Hindlimb muscle (tissue), 1 donor: ENCODE measurements at places on chromosomes 2 and 18. TPM values are rescaled to one million over a fixed set of nuclear protein-coding genes. Genes with fewer than 3 reads are reported as not detected.

CRACDL gene
- 2.0 TPM for polyA plus RNA-seq

ERFE gene
- polyA plus RNA-seq: 6.3 TPM

- DNase-seq: no peak
These were observed 13.8 kb downstream of the PDIA6 start for GRCh38 chr2:10798783-10799182.

IL1A gene
- not detected for polyA plus RNA-seq

GRCh38 chr2:239957681-239958472 is 67.3 kb downstream of the NDUFA10 start:
- no peak for DNase-seq

DNA sequence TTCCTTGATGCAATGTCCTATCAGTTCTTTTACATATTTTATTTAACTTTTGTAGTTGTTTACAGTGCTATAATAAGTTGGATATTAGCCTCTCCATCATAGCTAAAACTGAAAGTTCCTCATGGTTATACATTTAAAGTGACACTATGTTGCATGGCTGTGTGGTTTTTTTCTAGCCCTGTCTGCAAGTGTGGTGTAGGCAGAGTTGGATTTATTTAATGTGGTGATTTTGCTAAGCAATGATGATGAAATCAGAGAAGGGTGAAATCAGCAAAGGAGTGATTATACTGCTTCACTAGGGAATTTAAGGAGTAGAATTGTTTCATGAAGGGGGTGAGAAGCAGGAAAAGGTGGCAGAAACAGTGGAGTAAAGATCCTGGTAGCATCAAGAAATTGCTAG is 18.3 kb upstream of the ENOSF1 start:
- no peak for DNase-seq

GRCh38 chr18:48186861-48187260 is 222.3 kb downstream of the ZBTB7C start:
- no peak for DNase-seq

GREB1L gene
- 7.9 TPM for polyA plus RNA-seq

PLA2R1 gene
- polyA plus RNA-seq: 1.4 TPM

DNA sequence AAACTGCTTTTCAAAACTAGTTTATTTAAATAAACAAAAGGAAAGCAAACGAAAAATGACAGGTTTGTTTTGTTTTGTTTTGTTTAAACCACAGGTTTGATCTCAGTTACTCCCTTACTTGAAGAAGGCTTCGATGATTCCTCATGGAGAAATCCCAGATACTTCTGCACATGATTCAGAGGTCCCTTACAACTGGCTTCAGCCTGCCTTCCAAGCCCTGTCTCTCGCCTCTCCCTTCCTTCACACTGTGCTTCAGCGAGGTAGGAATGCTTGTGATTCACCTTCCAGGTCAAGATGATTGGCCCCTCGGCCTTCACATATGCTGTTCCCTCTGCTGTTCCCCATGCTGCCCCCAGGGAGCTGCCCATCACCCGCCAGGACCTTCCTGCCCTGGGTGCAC is 104.1 kb upstream of the ITGA6 start:
- DNase-seq: no peak

- no peak for DNase-seq
These were observed 381.2 kb downstream of the MBD2 start for GRCh38 chr18:53843113-53843760.

CCDC74B gene
- polyA plus RNA-seq: 0.62 TPM

GRCh38 chr2:239035361-239035814 is 187.5 kb downstream of the TWIST2 start:
- DNase-seq: no peak

DNA sequence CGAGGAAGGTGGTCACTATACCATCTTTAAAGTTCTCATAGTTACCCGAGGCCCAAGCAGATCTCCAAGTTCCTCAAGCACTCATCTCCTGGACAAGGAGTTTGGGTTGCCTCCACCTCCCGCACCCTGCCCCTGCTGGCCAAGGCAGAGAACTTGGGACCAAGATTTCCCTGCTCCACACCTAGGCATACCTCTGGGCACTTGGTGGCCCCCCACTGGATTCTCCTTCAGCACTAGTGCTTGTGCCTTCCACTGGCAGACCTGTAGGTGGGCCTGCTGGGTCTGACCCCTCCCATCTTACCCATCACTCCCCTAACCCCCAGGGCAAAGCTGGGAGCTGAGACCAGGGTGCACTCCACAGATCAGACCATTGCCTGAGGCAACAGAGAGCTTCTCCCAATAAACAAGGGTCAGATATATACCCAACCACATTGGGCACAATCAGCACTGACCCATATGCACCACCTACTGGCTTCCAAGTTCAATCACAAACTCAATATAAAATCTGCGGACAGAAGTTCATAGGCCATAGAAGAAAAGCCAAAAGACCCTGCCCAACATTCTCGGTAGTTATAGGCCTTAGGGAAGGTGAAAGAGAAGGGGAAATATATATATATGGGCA is 244.2 kb downstream of the EXOC6B start:
- DNase-seq: no peak

DNA sequence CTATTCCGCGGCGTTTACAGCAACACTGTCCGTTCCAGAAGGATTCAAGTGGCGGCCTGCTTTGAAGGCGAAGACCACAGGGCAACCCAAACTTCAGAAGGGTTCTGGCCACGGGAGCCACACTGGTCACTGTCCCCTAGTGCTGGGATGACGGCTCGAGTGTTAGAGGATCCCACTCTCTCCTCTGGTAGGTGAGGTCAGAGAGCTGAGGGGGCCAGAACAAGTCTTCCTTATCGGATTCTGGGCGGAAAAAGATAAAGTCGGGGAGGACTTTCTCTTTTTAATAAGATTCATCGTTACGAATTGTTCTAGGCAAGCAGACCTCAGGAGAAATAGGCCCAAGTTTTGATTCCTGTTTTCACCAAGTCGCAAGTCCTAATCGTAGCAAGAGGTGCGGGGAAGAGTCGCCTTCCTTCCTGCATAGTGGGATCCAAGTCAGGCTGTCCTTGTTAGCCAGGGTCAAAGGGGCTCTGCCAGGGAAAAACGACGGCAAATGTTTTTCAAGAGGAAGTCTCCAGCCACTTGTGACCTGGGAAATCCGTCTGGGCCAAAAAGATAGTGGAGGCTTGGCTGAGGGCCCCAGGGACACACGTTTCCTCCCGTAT is 864 bp upstream of the MYL12A start:
- peak; percentile 50 for DNase-seq

- no peak for DNase-seq
These were observed 70.5 kb downstream of the SFXN5 start for GRCh38 chr2:73000808-73001570.

- no peak for DNase-seq
These were observed 45.1 kb upstream of the ZBTB7C start for GRCh38 chr18:48454261-48454757.

DNA sequence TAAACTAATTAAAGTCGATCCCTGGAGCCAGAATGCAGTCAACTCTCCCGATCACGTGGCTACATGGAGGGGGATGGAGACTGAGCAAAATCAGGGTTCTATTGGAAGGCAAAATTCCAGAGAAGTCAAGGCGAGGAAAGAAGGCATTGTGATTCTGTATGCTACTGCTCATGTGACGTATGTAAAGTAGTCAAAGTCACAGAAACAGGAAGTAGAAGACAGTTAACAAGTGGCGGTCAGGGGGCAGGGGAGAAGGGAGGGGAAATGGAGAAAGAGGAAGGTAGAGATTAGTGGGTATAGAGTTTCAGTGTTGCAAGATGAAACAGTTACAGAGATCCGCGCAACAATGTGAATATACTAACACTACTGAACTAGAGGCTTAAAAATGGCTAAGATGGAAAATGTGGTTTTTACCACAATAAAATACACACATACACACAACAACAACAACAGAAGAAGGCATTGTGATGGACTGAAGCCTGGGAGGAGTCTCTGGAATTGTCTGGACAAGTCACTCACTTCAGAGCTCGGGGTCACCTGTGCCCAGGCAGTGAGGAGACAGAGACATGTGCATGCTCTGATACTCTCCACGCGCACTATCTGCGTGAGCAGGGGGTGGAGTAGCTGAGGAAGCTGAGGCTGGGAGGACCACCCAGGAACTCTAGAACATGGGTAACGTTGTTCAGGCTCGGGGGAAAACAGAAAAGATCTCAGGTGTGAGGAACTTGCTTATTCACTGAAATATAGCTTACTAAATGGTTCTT is 89.9 kb upstream of the CDCA7 start:
- DNase-seq: peak; percentile 19

GRCh38 chr18:6396847-6397246 is 17.9 kb downstream of the L3MBTL4 start:
- no peak for DNase-seq

ERBB4 gene
- polyA plus RNA-seq: 6.4 TPM

SLC11A1 gene
- polyA plus RNA-seq: 1.7 TPM

DNA sequence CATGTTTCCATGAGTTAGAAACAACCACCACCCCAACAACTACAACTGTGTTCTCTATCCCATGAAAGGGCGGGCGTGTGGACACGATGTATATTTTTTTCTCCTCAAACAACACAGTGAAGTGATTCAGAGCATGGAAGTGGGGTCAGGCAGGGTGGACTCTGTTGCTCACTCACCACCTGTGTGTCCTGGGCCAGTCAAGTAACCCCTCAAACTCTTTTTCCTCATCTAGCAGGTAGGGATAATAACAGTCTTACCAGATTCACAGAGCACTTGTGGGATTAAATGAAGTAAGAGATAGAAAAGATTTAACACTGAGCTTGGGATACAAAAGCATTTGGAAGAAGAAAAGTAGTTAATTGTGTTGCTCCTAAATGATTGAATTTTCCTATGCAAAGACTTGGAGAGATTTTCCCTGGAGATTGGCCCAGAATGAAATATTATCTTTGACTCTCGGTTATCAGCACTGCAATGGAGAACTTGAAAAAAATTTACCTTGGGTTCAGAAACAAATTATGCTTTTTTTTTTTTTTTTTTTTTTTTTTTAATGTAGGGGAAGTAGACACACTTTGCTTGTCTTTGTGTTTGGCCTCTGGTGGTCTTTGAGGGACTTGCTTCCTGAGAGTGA is 161.9 kb upstream of the EPAS1 start:
- no peak for DNase-seq

GRCh38 chr2:237066396-237066795 is 19.3 kb upstream of the COPS8 start:
- no peak for DNase-seq

GRCh38 chr2:138036522-138036921 is 72.2 kb downstream of the HNMT start:
- no peak for DNase-seq

CGREF1 gene
- polyA plus RNA-seq: 0.75 TPM

- DNase-seq: no peak
These were observed 61.1 kb downstream of the ANTXR1 start for GRCh38 chr2:69073928-69074570.

DNA sequence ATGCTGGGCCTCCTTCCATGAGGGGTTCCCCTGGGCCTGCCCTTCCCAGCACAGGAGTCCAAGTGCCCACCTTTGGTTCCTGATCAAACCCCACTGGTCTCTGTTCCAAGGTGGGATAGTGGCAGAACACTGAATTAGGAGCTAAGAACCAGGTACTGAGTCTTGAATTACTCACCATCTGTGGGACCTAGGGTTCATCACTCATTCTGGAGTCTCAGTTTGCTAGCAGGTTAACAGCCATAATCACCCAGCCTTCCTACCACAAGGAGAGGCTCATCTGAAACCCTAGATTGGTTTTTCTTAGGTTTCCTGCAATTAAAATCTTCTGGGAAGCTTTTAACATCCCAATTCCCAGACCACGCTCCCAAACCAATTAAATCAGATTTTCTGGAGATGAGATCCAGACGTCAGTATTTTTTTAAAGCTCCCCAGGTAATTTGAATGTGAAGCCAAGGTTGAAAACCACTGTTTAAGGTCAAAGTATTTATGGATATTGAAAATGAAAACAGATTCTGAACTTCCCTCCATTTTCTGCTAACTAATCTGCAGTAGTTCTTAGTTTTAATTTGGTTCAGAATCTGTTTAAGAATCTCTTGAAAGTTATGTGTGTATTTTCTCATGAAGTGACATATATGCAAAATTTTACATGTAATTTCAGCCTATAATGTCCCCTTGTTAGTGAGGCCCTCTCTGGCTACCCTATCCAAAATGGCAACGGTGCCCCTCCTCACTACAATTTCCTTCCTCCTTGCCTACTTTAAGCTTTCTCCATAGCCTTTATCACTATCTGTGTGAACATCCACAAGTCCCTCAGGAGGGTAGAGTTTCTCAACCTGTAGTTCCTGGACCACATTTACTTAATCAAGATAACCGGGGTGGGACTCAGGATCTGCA is 166.5 kb upstream of the CXCR4 start:
- DNase-seq: no peak
